ENCODE measurements at places on chromosomes 1 and 21. TPM values are rescaled to one million over a fixed set of nuclear protein-coding genes. Genes with fewer than 3 reads are reported as not detected.
A peak's percentile ranks its signal among the peaks of the same experiment; 100 is the strongest.

DNAI4 gene
- total RNA-seq = 19.9 TPM

DNA sequence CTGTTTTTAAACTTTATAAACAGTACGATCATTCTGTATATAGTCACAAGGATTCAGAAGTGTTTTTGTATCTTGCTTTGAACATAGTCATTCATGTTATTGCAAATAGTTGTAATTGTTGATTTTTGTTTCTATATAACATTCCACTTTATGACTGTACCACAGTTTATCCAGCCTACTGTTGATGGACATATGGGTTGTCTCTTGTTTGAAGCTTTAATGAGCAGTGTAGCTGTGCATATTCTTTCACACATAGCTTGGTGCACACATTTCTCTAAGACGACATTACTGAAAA lies 6.1 kb downstream of the CD101 start:
- H3K27me3 ChIP-seq = no peaks in the 10 kb centered on the region
- H3K4me1 ChIP-seq = no peaks in the 10 kb centered on the region
- peak overlapping the region; percentile 10 for H3K27ac ChIP-seq

CD101 gene
- total RNA-seq = 105 TPM

DNA sequence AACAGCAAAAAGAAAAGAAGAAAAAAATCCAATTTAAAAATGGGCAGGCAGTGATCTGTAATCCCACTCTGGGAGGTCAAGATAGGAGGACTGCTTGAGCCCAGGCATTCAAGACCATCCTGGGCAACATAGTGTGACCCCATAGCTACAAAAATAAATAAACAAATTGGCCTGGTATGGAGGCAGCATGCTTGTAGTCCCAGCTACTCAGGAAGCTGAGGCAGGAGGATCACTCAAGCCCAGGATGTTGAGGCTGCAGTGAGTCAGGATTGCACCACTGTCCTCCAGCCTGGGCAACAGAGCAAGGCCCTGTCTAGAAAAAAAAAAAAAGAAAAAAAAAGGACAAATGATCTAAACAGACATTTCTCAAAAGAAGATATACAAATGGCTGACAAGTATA lies 99.6 kb downstream of the EIF4G3 start:
- H3K36me3 ChIP-seq = peaks cover 6% of the 10 kb centered on the region
- H3K4me3 ChIP-seq = no peak overlapping the region
- H3K27ac ChIP-seq = no peak overlapping the region
- H3K4me1 ChIP-seq = peaks cover 11% of the 10 kb centered on the region
- no peak for DNase-seq

DNA sequence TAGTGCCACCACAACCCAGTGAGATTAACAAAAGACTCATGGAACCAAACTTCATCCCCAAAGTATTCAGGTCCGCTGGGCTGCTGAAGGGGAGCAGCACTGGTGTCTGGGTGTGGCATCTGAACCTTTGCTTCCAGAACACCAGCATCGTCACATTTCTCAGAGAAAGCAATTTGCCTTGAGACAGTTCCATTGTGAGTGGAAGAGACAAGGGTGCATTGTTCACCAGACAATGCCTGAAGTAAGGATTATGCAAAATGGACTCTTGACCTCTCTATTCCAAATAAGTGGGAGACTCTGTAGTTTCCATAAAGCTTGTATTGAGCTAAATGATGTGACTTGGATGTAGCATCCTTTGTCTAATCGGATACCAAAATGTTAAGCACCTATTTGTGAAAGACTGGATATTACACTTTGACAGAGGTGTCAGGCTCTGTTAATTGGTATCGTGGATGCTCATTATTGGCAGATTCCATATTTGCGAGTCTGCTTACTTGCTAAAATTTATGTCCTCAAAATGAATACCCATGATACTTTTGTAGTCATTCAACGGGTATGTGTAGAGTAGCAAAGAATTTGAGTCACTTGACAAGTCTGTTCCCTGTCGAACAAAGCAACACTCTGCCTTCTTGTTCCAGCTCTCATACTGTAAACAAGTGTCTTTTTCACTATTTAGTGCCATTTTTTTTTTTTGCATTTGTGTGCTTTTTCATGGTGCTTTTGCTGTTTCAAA lies 75.6 kb downstream of the MRPS6 start:
- H3K27ac ChIP-seq = no peak overlapping the region
- no peak overlapping the region for H3K4me3 ChIP-seq
- no peaks in the 10 kb centered on the region for H3K4me1 ChIP-seq
- no peak for DNase-seq
- H3K27me3 ChIP-seq = no peaks in the 10 kb centered on the region
- H3K36me3 ChIP-seq = peaks cover 6% of the 10 kb centered on the region

DNA sequence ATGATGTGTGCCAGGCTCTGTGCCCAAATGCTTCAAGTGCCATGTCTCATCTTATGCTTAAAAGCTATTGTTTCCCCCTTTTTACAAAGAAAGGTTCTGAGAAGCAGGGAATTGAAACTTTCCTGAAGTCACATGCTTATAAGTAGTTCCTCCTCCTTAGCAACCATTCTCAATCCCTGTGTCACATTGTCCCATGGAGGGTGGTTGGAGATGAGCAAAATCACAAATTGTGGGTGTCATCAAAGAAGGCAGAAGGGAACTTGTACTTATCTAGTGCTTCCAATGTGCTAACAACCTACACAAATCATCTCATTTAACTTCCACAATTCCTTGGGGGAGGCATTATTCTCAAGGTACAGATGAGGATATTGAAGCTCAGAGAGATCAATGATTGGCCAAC lies 10.1 kb upstream of the ERICH3 start:
- H3K27ac ChIP-seq = no peak overlapping the region
- no peak overlapping the region for H3K4me3 ChIP-seq
- H3K36me3 ChIP-seq = no peaks in the 10 kb centered on the region
- no peaks in the 10 kb centered on the region for H3K27me3 ChIP-seq
- no peak for DNase-seq
- H3K4me1 ChIP-seq = no peaks in the 10 kb centered on the region

GRCh38 chr1:36743286-36744005 lies 260.7 kb upstream of the CSF3R start:
- no peak overlapping the region for H3K4me3 ChIP-seq
- H3K27ac ChIP-seq = no peak overlapping the region
- H3K4me1 ChIP-seq = no peaks in the 10 kb centered on the region
- DNase-seq = no peak
- peaks cover 10% of the 10 kb centered on the region for H3K27me3 ChIP-seq
- no peaks in the 10 kb centered on the region for H3K36me3 ChIP-seq

DNA sequence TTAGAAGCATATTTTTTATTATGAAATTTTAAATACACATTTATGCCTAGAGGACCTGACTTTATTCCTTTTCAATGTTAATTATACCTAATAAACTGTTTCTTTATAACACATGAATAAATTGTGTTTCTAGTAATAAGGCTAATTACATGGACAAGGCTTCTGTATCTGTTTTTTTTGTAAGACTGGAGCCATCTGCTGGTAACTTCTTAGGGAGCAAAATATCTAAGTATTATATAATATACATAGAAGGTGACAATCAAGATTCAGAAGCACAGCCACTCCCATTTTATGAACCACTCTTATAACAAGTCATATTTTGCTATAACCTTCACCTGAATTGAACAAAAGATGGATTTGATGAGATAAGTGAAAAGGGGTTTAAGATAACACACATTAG lies 84.2 kb downstream of the LBR start:
- no peaks in the 10 kb centered on the region for H3K27me3 ChIP-seq
- no peaks in the 10 kb centered on the region for H3K4me1 ChIP-seq
- no peak overlapping the region for H3K27ac ChIP-seq
- H3K36me3 ChIP-seq = no peaks in the 10 kb centered on the region

SLC45A3 gene
- 6.8 TPM for total RNA-seq

NIBAN1 gene
- 44.8 TPM for total RNA-seq

- H3K4me3 ChIP-seq = no peak overlapping the region
- no peaks in the 10 kb centered on the region for H3K36me3 ChIP-seq
- H3K27me3 ChIP-seq = no peaks in the 10 kb centered on the region
- DNase-seq = no peak
- H3K27ac ChIP-seq = no peak overlapping the region
Measured at GRCh38 chr1:218938259-218938658, 235.4 kb upstream of the LYPLAL1 start.

DNA sequence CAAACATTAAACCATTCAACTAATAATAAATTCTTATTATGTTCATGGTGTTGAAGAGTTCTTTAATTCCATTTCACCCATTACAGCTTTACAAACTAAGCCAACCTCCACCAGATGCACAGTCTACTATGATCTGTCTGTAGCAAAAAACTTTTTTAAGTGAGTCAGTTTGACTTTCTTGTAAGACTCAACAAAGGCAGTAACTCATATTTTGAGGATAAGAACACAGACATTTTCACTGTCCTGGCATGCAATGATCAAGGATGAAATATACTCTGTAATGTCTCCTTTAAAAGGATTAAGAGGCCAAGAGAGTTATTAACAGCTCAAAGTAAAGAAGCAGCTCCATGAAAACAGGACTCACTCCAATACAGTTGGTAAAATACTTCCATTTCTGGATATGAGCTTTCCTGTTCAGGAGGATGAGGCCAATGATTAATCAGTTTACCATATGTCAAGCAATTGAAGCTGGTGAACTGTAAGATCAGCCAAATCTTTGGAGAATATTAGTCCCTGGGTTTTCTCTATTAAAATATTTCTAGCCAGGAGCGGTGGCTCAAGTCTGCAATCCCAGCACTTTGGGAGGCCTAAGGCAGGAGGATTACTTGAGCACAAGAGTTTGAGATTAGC lies 20.6 kb downstream of the XKR8 start:
- peaks cover 43% of the 10 kb centered on the region for H3K36me3 ChIP-seq
- peaks cover 11% of the 10 kb centered on the region for H3K4me1 ChIP-seq
- DNase-seq = no peak
- no peak overlapping the region for H3K4me3 ChIP-seq
- no peak overlapping the region for H3K27ac ChIP-seq
- no peaks in the 10 kb centered on the region for H3K27me3 ChIP-seq

- H3K27me3 ChIP-seq = no peaks in the 10 kb centered on the region
- H3K36me3 ChIP-seq = no peaks in the 10 kb centered on the region
- DNase-seq = no peak
- no peaks in the 10 kb centered on the region for H3K4me1 ChIP-seq
- no peak overlapping the region for H3K4me3 ChIP-seq
- H3K27ac ChIP-seq = no peak overlapping the region
Measured at GRCh38 chr1:182972829-182973228, 19.9 kb upstream of the SHCBP1L start.

SSX2IP gene
- total RNA-seq = 5.8 TPM

- H3K4me3 ChIP-seq = no peak overlapping the region
- H3K27me3 ChIP-seq = no peaks in the 10 kb centered on the region
Measured at GRCh38 chr1:220770245-220770913, 16.3 kb upstream of the MTARC1 start.

- no peaks in the 10 kb centered on the region for H3K36me3 ChIP-seq
- H3K4me1 ChIP-seq = no peaks in the 10 kb centered on the region
- H3K27me3 ChIP-seq = peaks cover 7% of the 10 kb centered on the region
- H3K4me3 ChIP-seq = no peak overlapping the region
Measured at GRCh38 chr21:37945036-37945435, 28.8 kb upstream of the KCNJ6 start.

Measured in lower lobe of right lung (tissue), 2 donors.